ENCODE measurements at places on chromosomes 16 and 17. TPM values are rescaled to one million over a fixed set of nuclear protein-coding genes. Genes with fewer than 3 reads are reported as not detected.

The ACSM5 gene
- 0.77 TPM for polyA plus RNA-seq

The NPIPB2 gene
- 2.2 TPM for polyA plus RNA-seq

The RUNDC3A gene
- polyA plus RNA-seq = 0.92 TPM

The TBX4 gene
- polyA plus RNA-seq = not detected
